GM12891 (cell line): ENCODE measurements at places on chromosomes 7 and 10.

DNA sequence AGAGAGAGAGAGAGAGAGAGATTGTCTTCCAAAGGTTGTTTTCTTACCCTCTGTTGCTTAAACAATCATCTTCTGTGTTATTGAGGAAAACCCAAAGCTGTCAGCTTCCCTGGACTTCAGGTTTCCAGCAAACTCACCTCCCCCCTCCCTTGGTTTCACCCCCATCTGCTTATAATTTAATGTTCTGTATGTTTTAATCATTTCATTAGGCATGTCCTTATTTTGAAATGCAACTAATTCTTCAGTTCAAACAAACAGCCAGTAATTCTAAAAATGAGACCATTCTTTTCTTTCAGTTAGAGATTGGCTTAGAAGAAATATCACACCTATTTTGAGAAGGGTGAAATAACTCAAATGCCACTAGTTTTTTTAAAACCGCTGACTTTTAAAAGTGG, 102.9 kb downstream of the FAM204A start:
- DNase-seq, result no peak

GRCh38 chr7:45435846-45436245, 138.3 kb upstream of the ADCY1 start:
- no peak for DNase-seq

GRCh38 chr7:99897322-99898022, 20.6 kb upstream of the OR2AE1 start:
- DNase-seq, result no peak

DNA sequence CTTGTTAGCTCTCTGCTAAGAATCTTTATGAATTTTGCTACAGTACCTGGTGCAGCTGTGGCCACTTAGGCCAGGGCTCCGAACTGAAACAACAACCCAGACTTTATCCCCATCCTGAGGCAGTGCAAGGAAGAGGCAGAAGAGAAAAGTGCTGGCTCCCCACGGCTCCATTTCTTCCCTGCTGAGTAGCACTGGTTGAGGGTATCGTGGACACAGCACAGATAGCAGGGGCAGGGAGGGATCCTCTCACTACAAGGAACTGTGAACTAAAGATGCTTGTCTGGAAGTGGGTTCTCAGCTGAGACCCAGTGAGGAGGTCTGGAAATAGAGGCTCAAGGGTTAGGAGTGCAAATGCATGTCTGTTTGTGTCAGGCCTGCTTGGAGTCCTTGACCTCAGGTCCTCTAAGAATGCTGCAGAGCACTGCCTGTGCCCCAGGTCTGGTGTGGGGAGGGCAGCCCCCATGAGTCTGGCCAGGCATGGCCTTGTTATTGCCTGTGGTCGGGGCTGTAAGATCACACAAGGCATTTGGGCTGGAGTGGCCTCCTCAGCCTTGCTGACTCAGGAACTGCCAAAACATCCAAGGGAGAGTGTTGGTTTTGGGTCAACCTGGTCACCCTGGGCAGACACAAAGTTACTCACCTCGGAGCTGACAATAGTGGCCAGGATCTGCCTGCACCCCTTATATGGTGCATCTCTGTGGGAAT, 58.1 kb downstream of the DMBT1 start:
- DNase-seq, result no peak

DNA sequence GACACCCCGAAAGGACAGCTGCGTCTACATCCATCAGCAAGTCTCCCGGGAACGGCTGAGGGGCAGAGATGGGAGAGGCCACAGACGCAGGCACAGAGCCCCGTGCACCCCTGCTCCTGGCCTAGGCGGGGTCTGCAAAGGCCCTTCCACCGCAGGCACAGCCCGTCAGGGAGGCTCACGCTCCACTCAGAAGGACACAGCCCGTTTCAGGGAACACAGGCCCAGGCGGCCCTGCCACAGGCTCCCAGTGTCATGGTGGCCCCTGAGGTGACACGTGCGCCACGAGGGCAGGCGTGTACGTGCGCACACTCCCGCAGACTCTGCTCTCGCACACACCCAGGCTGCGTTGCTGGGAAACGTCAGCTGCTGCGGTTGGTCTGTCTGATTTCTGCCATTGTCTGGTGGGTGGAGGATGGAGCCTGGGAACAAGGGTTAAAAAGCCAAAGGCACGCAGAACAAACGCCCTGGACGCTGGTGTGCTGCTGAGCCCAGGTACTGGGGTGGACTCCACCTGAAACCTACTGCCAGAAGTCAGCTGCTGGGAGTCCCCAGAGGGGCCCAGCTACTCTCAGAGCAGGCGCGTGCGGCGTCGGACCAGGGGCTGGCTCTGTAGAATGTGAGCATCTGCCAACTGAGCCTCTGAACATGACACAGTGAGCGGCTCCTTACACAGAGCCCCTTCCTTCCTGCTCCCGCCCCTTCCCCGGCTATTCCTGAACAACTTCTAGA, 13.1 kb downstream of the GPER1 start:
- no peak for DNase-seq

DNA sequence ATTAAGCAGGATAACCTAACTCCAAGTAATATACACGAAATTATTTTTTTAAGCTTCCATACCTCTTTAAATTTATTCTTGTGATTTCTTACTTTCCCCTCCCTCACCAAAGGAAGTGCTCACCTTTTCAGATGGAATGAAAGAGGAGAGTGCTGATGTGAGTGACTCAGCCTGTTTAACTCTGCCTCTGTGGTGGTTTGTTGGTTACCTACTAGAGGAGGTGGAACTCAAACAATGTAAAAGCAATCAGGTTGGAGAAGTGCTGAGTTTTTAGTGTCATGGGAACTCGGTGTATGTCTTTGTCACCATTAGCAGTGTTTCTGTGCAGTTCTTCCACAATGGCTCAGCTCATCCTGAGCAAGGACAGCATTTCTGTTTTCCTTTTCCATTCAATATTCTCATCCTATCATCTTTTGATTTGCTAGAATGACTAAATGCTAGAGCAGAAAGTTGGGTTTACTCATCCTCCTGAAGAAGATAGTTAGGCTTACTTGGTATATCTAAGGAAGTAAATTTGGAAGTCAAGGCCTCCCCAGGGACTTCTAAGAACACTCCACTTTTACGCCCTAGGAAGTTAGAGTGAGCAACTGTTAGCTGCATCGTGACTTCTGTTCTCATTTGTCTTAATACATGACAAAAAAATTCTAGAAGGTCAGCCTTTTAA, 6.0 kb downstream of the ADD3 start:
- no peak for DNase-seq

DNA sequence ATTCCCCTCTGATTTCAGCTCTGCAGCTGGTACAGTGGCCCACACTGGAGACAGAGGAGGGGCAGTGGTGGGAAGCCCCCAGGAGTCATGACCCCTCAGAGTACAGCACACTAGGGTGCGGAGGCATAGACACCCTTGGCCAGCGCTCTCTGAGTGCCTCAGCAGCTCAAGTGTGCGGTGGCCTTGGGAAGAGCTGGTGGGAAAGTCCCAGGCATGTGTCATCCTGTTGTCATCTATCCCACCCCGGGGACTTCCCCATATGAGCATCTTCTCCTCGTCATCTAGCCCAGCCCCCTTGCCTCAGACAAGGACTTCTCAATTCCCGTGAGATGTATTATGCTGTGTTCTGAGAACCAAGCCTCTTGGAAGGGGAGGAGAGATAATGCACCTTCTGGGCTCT, 15.6 kb upstream of the PPIF start:
- no peak for DNase-seq

- no peak for DNase-seq
These were observed 15.0 kb upstream of the AKR1B1 start for GRCh38 chr7:134473861-134474291.

DNA sequence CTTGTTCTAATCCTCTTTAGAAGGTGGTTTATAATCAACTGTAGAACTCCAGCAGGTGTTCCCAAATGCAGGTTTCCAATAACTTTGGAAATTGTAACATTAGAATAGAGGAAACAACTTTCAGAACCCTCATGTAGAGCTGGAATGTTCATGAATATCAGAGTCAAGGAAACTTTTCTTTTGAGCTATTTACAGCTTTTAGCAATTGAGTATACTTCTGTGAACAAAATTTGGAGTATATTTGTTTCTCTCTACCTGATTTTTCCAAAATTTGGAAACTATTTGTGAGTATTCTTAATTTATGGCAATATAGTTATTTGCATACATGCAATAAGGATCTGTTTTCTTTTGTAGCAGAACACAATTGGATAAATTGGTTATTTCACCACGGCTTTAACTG, 2.8 kb upstream of the CFAP43 start:
- no peak for DNase-seq

DNA sequence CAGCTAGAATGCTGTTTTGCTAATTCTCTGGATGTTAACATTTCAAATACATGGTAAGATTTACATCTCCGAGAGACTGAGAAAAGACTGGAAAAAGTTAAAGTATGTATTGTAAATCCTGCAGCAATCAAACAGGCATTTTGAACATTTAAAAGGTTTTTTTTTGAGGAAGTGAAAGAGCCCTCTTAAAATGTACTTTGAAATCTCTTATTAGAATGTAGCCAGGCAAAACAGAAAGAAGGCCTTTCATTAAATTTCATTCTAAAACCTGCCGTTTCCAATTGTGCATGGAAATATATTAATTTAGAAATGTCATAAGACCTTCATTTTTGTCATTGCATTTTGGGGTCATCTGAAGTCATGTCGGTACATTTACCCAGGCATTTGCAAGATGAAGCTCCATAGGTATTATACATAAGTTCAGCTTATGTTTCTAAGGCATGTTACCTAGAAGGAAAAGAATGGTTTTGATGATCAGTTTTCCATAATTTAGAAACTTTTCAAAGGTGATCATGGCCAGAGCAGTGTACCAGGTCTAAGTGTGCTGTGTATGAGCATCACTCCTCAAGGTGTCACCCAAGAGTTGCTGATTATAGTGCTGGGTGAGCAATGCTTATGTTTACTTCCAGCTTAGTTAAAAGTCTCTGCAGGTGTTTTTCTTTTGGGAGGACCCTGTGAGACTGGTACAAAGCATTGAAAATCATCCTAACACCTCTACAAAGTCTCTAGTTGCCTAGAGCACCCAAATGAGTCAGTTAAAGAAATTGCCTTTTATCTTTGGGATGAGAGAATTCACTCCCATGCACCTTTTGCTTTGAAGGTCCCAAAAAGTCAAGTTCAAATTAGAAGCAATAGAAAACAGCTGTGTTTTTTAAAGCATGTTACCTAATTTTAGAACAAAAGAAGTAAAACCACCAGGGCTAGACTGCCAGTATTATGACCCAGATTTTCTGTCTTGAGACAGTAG, 7.1 kb downstream of the ZNF736 start:
- DNase-seq, result no peak

- DNase-seq, result no peak
These were observed 125.4 kb upstream of the BET1 start for GRCh38 chr7:94129443-94130140.

GRCh38 chr7:93374345-93374940, 142.3 kb downstream of the VPS50 start:
- DNase-seq, result no peak

DNA sequence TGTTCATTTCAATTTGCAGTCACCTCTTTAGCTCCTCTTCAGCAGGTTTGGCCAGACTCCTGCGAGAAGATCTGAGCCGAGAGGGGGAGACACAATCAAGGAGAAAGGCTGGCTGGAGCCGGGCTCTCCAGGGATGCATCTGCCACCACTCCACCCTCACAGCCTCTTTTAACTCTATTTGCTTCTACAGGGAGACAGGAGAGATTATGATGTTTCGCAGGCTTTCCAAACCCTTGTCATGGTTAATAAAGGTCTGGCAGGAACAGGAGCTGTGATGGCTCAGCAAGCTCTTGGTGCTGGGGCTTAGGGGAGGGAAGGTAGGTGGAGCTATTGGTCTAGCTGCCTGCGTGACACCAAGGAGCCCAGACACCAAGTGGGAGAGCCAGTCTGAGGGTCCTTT, 448.1 kb upstream of the PODXL start:
- DNase-seq, result no peak

DNA sequence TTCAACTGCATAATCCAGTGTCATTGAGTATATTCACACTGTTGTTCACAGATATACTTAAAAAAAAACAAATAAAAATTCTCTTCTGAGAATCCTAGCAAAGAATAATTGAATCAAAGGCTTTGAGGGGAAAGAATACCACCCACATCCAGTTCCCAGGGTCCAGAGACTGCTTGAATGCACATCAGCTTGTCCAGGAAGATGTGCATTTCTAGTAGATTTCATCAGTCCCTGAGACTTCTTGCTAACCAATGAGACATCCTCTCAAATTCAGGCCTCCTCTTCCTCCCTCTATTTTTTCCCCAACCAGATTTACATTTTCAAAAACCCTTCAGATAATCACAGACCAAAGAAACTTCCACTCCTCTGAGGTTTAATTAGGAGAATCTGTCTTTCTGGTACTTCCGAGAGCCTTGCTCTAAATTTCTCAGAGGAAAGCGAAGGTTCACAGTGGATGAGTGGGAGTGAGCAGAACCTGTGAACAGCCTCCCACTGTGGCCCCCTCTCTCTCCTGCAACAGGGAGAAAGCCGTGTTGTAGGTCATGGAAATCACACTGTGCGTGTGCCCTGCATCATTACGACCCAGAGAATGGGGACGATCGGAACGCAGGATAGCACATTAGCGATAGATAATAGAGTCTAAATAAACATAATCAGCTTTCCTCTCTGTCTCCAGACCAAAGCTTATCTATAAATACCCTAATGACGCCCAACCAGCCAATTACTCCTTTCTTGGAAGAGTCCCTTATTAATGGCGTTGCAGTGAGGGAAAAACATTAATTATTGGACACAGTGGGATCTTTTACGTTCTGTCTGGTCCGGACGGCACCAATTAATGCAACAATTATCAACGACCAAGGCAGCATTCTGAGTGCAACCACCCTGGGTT, 212.5 kb downstream of the EMX2 start:
- DNase-seq, result no peak

- DNase-seq, result no peak
These were observed 8.6 kb downstream of the CTBP2 start for GRCh38 chr10:125151553-125152449.

GRCh38 chr10:32887481-32887880, 70.5 kb downstream of the ITGB1 start:
- no peak for DNase-seq

GRCh38 chr7:25073451-25073850, 51.6 kb downstream of the CYCS start:
- no peak for DNase-seq

GRCh38 chr10:44513591-44513990, 128.7 kb upstream of the CXCL12 start:
- DNase-seq, result no peak

GRCh38 chr7:106329408-106329807, 44.6 kb upstream of the NAMPT start:
- DNase-seq, result no peak

- DNase-seq, result no peak
These were observed 176.5 kb upstream of the CCDC6 start for GRCh38 chr10:60082744-60083344.

DNA sequence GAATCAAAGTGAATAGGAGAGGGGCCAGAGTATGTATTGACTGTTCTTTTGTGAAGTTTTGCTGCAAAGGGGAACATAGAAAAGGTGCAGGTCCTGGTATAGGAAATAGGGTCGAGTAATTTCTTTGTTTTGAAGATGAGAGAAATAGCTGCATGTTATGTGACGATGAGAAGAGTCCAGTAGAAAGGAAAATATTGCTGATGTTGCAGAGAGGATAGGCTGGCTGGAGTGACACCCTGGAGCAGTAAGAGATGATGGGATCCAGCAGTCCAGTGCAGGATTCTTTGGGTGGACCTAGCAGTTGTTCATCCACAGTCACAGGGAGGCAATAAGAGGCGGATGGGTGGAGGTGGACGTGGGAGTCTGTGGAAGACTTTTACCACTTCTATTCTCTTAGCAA, 2.1 kb upstream of the BMS1 start:
- no peak for DNase-seq
